ENCODE measurements at places on chromosomes 13 and 19.
A peak's percentile ranks its signal among the peaks of the same experiment; 100 is the strongest.

GRCh38 chr13:34862311-34862710 is 79.8 kb upstream of the NBEA start:
- DNase-seq, result no peak

DNA sequence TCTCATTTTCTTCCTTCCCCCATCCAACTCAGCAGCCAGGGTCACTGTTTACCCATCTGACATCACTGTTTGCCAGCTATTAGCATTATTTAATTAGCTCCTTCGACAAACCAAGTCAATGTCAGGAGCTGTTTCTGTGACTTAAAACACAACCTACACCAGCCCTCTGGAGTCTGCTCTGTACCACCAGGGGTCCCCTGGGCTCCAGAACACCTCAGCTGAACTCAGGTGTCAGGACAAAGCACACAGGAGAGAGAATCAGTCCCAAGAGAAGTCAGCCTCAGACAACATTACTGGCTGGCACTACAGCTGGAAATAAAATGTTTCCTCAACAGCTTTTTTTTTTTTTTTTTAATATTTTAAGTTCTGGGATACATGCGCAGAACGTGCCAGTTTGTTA is 45.1 kb downstream of the DCLK1 start:
- no peak for DNase-seq

GRCh38 chr19:4662812-4663211 is 7.3 kb downstream of the MYDGF start:
- no peak for DNase-seq

GRCh38 chr19:1312767-1313694 is 27.4 kb downstream of the EFNA2 start:
- DNase-seq, result no peak

DNA sequence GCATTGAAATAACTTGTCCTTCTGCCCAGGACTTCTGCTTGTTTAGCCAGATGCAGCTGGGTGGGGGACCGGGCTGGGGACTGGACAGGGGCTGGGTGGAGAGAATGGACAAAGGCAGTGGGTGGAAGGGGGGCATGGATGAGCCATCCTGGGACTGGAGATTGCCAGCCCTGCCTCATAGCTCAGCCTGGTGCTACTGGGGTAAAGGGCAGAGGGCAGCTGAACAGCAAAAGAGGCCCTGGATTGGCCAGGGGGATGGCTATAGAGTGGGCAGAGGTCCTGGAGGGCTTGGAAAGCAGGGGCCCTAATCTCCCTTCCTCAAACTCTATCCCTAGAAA is 17.7 kb upstream of the PLAUR start:
- no peak for DNase-seq

GRCh38 chr13:76175961-76176725 is 540.0 kb downstream of the LMO7 start:
- DNase-seq, result no peak

DNA sequence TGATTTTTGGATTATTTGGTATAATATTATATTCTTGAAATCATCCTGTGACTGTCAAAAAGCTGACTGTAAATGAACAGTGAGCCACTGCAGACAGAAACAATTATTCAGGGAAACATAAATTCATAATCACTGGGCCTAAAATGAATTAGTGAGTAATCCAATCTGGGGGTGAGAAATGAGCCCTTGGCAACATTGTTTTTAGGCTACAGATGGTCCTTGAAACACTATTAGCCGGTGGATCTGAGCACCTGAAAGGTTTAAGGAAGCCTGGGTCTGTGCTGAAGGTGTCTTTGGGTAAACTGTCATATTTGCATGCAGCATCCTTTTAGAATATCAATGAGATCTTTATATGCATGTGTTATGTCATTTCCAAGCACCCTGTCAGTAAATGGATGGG is 290.7 kb downstream of the ATP8A2 start:
- no peak for DNase-seq

- DNase-seq, result no peak
Measured at GRCh38 chr19:36182612-36183244, 30.5 kb upstream of the COX7A1 start.

DNA sequence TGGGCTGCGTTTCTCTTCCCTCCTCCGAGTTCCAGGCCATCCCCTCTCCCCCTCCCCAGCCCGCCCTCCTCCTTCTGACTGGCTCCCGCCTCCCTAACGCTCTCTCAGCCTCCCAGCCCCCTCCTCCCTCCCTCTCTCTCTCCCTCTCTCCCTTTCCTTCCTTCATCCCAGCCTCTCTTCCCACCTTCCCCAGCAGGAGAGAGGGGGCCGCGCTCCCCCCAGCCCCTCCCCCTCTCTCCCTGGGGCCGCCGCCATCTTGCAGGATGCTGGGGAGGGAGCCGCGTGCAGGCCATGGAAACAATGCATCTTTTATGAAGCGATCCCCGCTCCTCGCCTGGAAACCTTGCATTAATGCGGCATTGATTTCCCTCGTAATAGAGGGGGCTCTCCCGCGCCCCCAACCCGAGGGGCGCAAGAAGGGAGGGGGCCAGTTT is 42.6 kb upstream of the ADGRL1 start:
- peak; percentile 5 for DNase-seq

DNA sequence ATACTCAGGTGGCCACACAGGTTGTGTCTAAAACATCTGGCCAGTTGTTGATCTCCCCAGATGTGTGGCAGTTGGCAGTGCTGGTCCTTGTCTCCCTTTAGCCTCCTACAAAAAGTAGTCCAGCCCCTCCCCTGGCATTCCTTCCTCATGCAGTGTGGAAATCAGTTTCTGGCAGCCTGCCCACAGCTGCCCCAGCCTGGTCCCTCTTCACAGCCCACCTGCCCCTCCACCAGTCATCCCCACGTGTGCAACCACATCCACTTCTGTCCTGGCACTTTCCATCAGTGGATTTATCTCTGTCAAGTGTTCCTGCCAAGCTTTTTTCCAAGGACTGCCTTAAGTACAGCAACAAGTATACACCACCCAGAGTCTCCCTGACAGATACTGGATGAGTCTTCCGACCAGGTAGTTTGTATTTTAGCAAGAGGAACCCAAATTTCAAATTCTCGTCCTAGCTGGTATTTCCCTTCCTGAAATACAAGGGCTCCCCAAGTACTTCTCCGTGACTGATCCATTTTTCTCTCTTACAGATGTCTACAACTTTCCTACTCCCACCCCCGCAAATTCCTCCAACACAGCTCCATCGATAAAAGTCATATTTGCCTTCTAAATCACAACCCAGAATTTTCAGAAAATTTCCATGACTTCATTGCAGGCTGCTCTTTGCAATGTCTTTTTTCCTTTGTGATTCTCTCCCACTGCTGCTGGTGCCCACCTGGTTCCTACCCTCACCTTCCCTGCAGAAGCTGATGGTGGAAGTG is 313.5 kb downstream of the FOXO1 start:
- DNase-seq, result no peak

GRCh38 chr19:44731081-44731480 is 17.4 kb upstream of the BCL3 start:
- DNase-seq, result no peak

- no peak for DNase-seq
Measured at GRCh38 chr19:56840451-56841192, at the start of the genes PEG3 and ZIM2. TSS of gene PEG3 (minus strand) at chr19:56840726. CDS start at chr19:56824655, 16,071 bp downstream. TSS of gene ZIM2 (minus strand) at chr19:56840726. CDS start at chr19:56824277, 16,449 bp downstream.

DNA sequence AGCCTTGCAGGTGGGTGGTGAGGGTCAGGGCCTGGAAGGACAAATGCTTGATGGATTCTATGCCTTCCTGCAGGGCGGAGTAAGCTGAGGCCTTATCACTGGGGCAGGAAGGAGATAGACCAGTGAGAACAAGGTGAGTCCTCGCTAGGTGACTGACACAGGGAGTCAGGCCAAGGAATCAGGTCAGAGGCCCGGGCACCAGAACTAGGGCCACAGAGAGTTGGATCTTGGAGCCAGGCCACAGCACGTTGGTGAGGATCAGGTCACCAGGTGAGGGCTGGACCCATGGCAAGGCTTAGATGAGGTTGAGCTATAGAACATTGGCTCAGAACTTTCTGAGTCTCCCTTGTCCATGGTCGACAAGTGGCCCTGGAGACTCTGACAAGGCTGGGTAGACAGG is 328.2 kb downstream of the FOXO1 start:
- DNase-seq, result no peak

DNA sequence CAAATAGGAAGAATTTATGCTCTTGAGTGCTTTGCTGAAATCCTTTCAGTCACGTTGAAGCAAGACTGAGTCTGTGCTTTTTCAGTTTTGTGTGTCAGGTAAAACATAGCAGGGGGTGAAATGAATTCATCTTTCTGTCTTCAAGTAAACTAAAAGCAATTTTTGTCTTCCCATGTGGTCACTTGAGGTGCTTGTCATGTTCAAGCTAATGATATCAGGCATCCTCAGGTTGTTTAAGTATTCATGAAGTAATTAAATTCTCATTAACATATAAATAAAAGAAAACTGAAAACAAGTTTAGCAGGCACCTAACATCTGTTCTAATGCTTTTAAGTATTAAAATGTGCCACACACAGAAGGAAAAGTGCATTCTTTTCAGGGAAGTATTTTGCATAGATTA is 2701.3 kb downstream of the PCDH9 start:
- no peak for DNase-seq

DNA sequence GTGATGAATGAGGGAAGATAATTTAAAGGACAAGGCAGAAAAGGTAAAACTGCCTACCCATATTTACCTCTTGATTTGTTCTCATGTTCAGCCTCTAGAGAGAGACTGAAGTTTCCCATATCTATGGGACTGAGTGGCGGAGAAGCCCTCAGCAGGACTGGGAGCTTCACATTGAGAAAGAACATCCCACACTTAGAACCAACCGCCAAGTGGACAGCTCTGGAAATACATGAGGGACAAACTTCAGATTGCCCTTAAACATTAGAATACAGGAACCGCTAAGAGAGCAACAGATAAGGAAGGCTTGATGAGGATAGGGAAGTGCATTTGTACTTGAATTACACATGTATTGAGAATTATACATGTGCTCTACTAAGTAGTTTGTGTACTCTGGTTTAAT is 316.0 kb upstream of the MIR17HG start:
- no peak for DNase-seq

DNA sequence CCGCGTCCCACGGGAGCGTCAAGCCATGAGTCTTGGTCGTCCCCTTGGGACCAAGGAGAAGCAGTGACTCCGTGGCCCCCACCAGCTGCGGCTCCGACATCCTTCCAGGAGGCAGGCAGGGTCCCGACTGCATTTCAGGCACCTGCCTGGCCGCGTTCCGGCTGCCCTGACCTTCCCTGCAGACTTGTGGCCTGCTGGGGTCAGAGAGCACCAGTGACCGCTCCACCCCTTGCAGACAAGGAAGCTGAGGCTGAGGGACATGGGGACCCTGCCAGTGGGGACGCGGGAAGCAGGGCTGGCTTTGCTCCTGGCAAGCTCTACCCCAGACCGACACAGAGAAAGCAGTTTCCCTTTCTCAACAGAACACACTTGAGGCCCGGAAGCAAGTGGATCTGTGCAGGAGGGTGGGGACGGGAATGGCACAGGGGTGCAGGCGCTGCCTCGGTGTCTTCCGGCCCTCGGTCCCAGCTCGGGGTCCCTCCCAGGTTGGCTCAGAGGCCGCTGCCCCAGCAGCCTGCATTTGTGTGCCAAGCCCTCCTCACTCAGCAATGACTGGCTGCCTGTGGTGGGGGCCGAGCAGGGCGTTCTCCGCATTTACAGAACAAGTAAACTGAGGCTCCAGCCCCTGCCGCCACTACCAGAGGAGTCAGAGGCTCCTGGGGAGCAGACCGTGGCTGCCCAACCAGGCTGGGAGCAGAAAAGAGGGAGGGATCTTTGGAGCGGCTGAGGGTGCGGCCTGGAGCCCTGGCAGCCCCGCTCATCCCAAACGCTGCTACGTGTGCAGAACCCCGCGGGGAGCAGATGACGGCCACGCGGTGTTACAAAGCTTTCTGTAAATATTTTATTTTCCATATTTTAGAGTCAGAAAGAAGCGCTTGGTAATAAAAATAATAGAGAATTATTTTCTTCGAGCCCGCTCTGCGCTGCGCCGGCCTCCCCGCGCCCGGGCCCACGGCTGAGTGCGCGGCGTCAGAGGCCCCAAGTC is 43.9 kb downstream of the GAS6 start:
- no peak for DNase-seq

DNA sequence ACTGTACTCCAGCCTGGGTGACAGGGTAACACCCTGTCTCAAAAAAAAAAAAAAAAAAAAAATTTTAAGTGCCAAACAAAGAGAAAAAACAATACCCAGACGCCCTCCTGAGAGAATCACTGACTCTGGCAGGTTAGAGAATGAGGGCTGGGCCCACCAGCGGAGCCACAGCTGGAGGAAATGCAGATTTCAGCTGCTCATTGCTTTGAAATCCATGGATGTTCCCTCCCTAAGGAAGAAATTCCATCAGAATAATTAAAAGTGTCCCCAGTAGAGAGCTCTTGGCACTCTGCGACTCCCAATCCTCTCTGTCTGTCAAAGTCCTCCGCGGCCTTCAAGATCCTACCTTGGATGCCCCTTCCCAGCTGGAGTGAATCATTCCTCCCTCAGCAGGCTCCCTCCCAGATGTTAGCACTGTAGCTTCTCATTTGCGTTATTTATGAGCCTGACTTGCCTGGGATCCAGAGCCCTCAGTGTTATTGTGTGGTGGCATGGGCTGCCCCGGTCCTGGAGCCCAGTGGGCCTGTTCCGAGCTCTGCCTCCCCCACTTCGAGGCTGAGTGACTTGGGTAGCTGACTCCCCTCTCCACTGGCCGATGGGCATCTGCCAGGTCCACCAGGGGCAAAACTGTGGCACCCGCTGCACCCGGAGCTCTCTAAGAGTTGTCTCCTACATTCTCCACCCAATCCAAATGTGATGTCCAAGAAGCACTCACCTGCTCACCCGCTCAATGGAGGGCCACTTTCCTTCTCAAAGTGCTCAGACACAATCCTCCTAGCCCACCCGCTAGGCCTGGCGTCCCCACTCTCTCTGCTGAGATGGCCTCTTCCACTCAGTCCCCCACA is 47.0 kb downstream of the SERP2 start:
- DNase-seq, result no peak

DNA sequence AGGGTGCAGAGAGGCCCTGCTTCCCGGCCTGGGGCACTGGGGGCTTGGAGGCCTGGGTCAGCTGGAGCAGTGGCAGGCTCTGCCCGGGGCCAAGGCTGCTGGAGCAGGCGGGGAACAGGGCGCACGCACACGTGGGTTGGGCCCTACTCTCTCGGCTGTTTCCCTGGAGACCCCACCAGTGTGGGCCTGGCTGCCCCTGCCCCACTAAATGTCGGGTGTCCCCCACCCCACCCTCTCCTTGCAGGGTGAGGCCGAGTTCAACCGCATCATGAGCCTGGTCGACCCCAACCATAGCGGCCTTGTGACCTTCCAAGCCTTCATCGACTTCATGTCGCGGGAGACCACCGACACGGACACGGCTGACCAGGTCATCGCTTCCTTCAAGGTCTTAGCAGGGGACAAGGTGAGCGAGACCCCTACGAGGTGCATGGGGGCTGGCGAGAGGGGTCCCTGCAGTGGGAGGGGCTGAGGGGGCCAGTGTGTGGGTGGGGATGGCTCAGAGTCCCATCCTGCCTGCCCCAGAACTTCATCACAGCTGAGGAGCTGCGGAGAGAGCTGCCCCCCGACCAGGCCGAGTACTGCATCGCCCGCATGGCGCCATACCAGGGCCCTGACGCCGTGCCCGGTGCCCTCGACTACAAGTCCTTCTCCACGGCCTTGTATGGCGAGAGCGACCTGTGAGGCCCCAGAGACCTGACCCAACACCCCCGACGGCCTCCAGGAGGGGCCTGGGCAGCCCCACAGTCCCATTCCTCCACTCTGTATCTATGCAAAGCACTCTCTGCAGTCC is 15.3 kb downstream of the CAPN12 start:
- DNase-seq, result no peak

GRCh38 chr19:825897-826644 is 1.6 kb upstream of the AZU1 start:
- no peak for DNase-seq

- no peak for DNase-seq
Measured at GRCh38 chr13:112726016-112726767, 36.4 kb downstream of the ATP11A start.

- DNase-seq, result no peak
Measured at GRCh38 chr13:89755729-89756492, 1591.6 kb upstream of the MIR17HG start.

All from AG09319 (cell line).